ENCODE measurements at places on chromosomes 11 and 22.

DNA sequence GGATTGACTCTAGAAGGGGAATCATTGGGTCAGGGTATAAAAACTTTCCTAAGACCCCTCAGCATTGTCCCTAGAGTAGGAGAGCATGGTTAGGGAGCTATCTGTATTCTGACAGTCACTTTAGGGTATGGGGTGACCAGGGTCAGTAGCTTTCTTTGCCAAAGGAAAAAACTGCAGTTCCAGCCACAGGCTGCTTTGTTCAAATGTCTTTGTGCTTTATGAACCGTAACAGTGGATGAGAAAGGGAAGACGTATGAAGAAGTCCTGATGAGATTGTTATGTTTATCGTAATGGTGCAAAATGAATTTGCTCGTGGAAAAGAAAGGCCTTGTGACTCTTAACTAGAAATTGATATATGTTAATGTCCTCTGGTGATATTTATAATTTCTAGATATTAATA is 30.0 kb downstream of the CYB5R2 start:
- DNase-seq = no peak

DNA sequence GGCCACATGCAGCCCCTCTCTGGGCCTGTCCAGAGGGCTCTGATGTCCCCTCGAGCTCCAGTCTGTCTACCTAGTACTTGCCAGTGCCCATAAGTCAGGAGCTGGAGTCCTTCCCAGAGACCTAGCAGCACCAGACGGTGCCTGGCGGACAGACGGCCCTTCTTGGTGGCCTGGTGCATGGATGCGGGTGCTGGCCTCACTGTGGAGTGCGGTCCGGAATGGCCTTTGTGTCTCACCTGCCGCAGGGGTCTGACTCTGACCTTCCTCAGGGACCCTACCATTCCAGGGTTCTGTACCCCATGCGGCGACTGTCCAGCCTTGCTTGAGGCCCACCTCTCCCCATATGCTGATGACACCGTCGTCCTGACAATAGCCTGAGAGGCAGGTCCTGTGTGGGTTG is 29.4 kb upstream of the SMIM38 start:
- DNase-seq = no peak

- DNase-seq = no peak
These were observed 594.8 kb upstream of the B3GAT1 start for GRCh38 chr11:135006800-135007199.

DNA sequence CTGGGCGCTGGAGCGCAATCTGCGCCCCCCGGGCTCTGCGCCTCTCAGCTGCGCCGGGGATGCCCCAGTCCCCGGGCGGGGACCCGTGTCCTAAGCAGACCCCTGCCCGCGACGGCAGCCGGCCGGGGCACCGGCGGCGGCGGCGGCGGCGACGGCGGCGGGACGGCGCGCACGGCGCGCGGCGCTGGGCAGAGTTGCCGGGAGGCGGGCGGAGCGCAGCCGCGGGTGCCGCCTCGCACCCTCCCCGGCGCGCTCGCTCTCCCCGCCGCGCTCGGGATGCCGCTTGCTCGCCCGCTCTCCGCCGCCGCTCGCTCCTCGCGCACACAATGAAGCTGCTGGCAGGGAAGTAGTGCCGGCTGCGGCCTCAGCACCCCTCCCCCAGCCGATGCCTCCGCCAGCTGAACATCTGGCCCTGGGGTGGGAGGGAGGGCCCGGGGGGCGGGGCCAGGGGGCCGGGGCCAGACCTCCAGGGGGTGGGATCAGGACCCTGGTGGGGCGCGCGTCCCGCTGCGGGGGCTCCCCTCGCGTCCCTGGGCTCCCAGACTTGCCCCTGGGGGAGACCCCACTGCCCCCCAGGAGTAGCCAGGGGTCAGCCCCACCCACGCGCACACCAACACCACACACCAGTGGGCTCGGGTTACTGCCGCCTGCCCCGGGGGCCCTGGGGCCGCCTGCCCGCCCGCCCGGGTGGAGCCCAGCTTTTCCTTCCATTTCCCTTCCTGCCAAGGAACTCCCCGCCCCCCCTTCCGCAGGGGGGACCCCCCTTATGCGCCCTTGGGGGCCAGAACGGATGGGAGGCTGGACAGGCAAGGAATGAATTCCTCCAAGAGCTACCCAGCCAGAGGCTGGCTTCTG is at the start of gene RCOR2:
RCOR2 (minus strand) TSS at position 328 of the 855 bp plus-strand sequence. CDS start 708 bp downstream, outside the sequence.
- no peak for DNase-seq

DNA sequence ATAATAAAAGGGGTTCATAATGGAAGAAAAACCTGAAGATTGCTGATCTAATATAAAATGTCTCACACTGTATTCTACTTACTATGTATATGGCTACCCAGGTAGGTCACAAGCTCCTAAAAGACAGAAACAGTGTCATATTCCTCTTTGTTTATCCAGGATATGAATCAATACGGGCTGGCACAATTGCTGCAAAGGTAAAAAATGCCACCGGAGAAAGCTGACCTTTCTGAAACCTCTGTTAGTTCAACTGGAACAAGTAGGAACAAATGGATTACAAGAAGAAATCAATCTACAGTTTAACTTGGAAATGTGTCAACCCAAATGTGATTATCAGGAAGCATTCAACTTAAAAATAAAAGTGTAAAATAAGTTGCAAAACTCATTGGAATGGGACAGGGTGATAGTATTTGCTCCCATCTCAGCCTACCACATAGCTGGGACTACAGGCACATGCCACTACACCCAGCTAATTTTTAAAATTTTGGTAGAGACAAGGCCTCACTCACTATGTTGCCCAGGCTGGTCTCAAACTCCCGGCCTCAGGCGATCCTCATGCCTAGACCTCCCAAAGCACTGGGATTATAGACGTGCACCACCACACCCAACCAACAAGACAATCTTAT is 27.6 kb downstream of the SLC35F2 start:
- no peak for DNase-seq

GRCh38 chr11:32382339-32383049 is 52.8 kb downstream of the WT1 start:
- DNase-seq = no peak

DNA sequence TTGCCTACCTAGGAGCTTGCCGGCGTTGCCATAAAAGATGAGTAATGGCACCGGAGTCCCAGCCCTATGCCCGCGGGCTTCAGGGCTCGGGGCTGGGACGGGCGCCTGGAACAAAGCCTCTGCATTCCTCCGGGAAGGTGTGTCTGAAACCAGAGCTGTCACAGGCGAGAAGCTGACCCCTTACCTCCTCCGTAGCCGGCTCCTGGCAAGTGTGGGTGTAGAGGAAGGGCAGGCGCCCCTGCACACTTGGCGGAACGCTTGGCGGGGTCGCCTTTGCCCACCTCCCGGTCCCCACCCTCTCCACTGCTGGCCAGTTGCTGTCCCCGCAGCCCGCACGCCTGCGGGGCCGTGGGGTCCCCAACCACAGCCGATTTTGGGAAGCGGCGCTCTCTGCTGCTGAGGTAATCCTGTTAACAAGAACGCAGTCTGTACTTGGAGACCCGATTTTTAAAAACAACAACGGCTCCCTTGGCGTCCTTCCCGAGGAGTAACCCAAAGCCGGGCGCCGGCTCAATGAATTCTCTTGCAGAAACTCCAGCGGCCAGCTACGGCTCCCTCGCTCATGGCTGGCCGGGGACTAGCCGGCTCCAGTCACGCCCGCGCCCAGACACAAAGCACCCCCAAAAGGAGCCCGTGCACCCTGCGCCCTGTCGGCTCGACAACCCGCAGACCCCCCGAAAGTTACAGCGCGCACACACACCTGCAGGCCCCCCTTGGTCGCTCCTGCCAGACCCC is 89.2 kb downstream of the PLEKHA7 start:
- no peak for DNase-seq

GRCh38 chr11:313304-313786 is 495 bp upstream of the IFITM1 start:
- DNase-seq = no peak

Data from vagina (tissue), 2 donors.